ENCODE measurements at places on chromosomes 1 and 21. TPM values are rescaled to one million over a fixed set of nuclear protein-coding genes. Genes with fewer than 3 reads are reported as not detected.
A peak's percentile ranks its signal among the peaks of the same experiment; 100 is the strongest.

- no peaks in the 10 kb centered on the region for H3K27me3 ChIP-seq
- H3K4me3 ChIP-seq = peak overlapping the region; percentile 65
- H3K36me3 ChIP-seq = peaks cover 44% of the 10 kb centered on the region
These were observed 8.4 kb downstream of the IFNAR2 start for GRCh38 chr21:33238146-33238545.

The PSRC1 gene
- 4.5 TPM for total RNA-seq

GRCh38 chr1:47687631-47688460 is 250.0 kb downstream of the FOXD2 start:
- no peaks in the 10 kb centered on the region for H3K4me1 ChIP-seq
- H3K36me3 ChIP-seq = no peaks in the 10 kb centered on the region
- no peak overlapping the region for H3K4me3 ChIP-seq
- H3K27me3 ChIP-seq = no peaks in the 10 kb centered on the region

The FAM177B gene
- total RNA-seq = 0.47 TPM
